ENCODE measurements at places on chromosomes 3 and 15. TPM values are rescaled to one million over a fixed set of nuclear protein-coding genes. Genes with fewer than 3 reads are reported as not detected.

Gene SLC22A13
- total RNA-seq: not detected

- no peak for DNase-seq
Observed at GRCh38 chr3:178072391-178073305, 463.6 kb upstream of the KCNMB2 start.

Gene TIPARP
- 18.2 TPM for total RNA-seq

DNA sequence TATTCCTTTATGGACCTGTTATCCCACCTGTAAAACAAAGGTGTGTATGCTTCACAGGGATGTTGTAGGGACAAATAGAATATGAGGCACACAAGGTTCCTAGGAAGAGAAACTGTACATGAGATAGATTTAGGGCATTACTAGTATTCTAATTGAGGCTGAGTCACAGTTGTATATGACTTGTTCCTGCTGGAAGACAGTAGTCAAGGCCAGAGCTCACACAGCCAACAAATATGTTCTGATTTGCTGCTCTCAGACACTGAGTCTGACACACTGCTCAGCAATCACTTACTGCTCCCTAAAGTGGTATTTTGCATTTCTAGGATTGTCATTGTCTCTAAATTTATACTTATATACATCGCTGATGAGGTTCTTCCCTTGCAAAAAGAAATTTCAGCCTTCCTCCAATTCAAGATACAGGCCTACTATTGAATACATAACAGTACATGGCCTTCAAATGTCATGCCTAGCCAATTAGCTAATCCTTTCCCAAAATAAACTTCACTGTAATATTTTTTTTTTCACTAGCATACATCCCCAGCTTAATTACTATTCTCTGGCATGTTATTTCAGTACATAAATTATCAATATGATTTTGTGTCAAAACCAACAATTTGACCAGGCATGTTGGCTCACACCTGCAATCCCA lies 69.8 kb downstream of the TIGIT start:
- DNase-seq: no peak

GRCh38 chr3:189304465-189305351 lies 132.9 kb downstream of the TPRG1 start:
- DNase-seq: no peak

- DNase-seq: no peak
Observed at GRCh38 chr3:3615533-3615932, 183.7 kb upstream of the LRRN1 start.

Gene SH3GL3
- not detected for total RNA-seq

GRCh38 chr15:78035321-78035751 lies 42.2 kb downstream of the TBC1D2B start:
- DNase-seq: no peak

DNA sequence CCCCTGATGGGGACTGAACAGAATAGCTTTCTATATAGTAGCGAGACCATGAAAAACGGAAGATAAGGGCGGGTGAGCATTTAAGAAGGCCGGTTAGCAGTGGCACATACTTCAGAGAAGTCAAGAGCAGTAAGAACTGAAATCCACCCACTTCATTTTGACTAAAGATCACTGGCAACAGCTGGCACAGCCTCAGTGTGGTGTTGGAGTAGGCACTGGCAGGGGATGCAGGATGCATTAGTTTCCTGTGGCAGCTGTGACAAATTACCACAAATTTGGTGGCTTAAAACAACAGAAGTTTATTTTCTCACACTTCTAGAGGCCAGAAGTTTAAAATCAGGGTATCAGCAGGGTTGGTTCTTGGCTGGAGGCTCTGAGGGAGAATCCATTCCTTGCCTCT lies 176.5 kb downstream of the ADAMTSL3 start:
- DNase-seq: no peak

Gene GDPGP1
- 6.9 TPM for total RNA-seq

GRCh38 chr15:23422099-23422945 lies 24.7 kb downstream of the GOLGA6L2 start:
- no peak for DNase-seq

Gene PRTG
- total RNA-seq: 0.05 TPM

Gene LINGO1
- total RNA-seq: 12.8 TPM

DNA sequence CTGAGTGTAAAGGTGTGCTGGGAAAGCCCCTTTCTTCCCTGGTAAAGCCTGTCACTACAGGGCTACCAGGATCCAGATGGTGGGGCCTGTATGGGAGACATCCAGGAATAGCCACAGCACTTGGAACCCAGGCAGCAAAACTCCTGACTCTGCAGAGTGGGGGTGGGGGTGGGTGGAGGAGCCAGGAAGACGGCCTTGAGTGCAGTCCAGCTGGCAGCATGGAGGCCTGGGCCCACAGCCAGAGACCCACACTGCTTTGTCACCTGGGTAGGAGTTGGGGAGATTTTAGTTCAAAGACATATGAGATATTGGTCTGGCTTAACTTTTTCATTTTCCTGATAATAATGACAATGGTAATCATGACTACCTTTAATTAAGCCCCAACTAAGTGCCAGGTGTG lies 116.7 kb upstream of the MRPS22 start:
- no peak for DNase-seq

DNA sequence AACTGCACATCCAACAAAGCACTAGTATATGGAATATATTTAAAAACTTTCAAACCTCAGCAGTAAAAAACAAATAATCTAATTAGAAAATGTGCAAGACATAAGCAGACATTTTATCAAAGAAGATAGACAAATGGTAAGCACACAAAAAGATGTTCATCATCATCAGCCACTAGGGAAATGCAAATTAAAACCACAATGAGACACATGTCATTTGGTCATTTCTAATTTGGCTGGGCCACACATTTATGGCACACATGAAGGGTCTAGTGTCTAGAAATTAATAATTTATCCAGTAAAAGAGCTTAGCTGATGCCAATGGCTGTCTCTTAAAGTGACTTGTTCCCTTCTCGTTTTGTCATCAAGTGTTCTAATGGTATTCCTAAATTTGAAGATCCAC lies 45.8 kb downstream of the ARHGAP31 start:
- DNase-seq: no peak

- no peak for DNase-seq
Observed at GRCh38 chr3:65785065-65785645, 253.6 kb downstream of the MAGI1 start.

GRCh38 chr15:98896002-98896721 lies 111.4 kb downstream of the PGPEP1L start:
- DNase-seq: no peak

Gene FRMD4B
- total RNA-seq: 0.29 TPM

DNA sequence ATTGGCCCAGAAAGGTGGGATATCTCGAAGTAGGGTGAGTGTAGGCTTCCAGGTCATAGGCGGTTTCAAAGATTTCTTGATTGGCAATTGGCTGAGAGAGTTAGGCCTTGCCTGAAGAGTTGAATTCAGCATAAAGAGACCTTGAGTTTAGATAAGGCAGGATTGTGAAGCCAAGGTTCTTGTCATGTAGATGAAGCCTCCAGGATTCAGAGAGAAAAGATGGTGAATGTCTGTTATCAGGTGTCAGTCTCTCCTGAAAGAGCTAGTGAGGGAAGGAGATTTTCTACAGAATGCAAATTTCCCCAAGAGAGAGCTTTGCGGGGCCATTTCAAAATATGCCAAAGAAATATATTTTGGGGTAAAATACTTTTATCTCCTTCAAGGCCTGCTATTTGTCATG lies 217.0 kb upstream of the TLE3 start:
- DNase-seq: no peak

GRCh38 chr3:123157209-123157597 lies 44.5 kb upstream of the SEC22A start:
- no peak for DNase-seq

- no peak for DNase-seq
Observed at GRCh38 chr15:91861223-91861622, 7.7 kb downstream of the SLCO3A1 start.

GRCh38 chr3:49805897-49806701 lies 3.0 kb downstream of the INKA1 start:
- DNase-seq: no peak

DNA sequence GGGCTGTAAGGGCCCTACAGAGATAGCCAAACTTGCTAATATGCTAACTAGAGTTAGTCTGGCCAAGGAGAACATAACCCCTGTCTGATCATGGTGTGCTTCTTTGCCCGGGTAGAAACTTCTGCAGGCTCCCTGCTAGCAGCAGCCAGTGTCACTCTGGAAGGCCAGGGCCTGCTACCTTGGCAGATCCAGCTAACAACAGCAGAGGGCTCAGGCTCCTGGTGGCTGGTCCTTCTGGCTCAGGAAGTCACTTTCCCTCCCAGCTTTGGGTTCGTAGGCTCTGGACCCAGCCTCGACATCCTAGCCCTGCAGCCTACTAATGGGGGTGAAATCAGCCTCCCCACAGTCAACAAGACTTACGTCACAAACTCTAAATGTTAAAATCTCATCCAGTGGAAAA lies 373.7 kb upstream of the RGMA start:
- DNase-seq: no peak

Gene RARB
- total RNA-seq: 1.2 TPM

- peak; percentile 66 for DNase-seq
Observed at GRCh38 chr3:39193391-39193790, 996 bp upstream of the XIRP1 start.

DNA sequence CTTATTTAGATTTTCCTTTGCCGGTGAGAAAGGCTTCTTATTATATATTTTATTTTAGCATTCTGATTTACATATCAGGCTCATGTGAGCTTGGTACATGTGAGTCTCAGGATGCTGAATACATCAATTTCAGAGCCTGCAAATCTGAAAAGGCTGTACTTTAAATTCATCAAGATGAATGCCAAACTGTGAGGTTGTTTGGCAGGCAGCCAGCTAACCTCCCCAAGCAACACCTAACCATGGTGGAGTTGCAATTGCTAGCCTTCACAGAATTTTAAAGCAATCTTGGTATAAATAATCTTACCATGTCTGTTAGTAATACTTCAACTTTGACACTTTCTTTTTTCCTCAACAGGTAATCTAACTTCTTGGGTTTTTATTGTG lies 252.5 kb downstream of the CDIN1 start:
- DNase-seq: no peak

DNA sequence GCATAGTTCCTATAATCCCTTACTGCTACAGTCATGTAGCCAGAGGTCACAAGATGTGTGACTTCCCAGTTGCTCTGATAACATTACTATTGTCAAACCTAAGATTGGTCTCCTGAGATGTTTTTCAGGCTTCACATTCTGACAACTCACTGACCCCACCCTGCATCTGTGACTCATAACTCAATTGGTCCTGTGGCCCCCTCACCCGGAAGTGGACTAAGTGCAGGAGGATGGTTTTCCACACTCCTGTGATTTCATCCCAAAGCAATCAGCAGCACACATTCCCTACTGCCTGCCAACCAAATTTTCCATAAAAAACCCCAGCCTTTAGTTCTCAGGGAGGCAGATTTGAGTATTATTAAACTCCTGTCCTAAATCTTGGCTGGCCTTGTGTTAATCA lies 564.9 kb upstream of the ZNF385D start:
- DNase-seq: no peak

- no peak for DNase-seq
Observed at GRCh38 chr3:183172051-183172639, 9.6 kb upstream of the LAMP3 start.

Gene HTR3E
- total RNA-seq: not detected

DNA sequence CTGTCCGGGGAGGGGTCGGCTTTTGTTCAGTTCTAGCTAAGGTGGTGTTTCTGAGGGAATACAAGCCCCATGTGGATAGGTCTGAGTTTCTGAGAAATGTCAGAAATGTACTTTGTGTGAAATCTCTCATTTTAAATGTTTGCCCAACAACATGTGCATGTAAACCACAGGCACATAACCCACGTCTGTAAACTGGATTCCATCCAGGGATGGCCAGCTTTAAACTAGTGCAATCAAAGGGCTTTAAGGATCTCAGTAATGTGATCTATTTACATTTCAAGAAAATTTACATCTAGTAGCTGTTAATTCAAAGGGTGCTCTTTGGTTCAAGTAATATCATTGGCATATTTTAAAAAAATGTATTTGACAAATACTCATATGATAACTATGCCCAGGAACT lies 52.0 kb downstream of the POLR2M start:
- no peak for DNase-seq

Gene ZBED2
- total RNA-seq: not detected

- DNase-seq: no peak
Observed at GRCh38 chr15:56098195-56098863, 104.9 kb upstream of the NEDD4 start.

- peak; percentile 43 for DNase-seq
Observed at GRCh38 chr3:72128921-72129320, 344.0 kb upstream of the PROK2 start.

Gene ZNF717
- total RNA-seq: 4.3 TPM

Gene NRG4
- 2.0 TPM for total RNA-seq
